ENCODE measurements at places on chromosomes 1 and 21.
A peak's percentile ranks its signal among the peaks of the same experiment; 100 is the strongest.

- no peaks in the 10 kb centered on the region for H3K4me1 ChIP-seq
- peaks cover 18% of the 10 kb centered on the region for H3K36me3 ChIP-seq
- no peak overlapping the region for H3K4me3 ChIP-seq
- no peak overlapping the region for H3K27ac ChIP-seq
Observed at GRCh38 chr1:116529199-116529631, 41.6 kb downstream of the CD58 start.

- no peak overlapping the region for H3K27ac ChIP-seq
- H3K4me3 ChIP-seq: no peak overlapping the region
- H3K36me3 ChIP-seq: peaks cover under 1% of the 10 kb centered on the region
- H3K27me3 ChIP-seq: no peaks in the 10 kb centered on the region
- no peak for DNase-seq
Observed at GRCh38 chr1:246689409-246690008, 34.7 kb upstream of the SCCPDH start.

DNA sequence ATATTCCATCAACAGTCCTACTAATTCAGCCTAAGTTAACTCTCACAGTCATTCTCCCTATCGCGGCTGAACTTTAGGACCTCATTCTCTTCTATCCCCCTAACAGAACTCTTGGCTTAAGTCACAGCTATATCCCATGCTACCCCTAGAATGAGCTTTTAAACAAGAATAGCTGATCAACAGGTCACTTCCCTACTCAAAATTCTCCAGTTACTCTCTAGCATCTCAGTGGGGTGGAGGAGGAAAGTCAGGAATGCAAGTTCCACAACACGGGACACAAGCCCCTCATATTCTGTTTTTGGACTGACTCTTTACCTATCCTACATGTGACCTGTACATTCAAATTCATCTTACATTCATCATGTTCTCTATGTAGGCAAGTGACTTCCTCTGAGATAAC, 21.0 kb downstream of the MRPL39 start:
- no peaks in the 10 kb centered on the region for H3K27me3 ChIP-seq
- no peak overlapping the region for H3K27ac ChIP-seq
- no peaks in the 10 kb centered on the region for H3K4me1 ChIP-seq
- no peak for DNase-seq
- no peak overlapping the region for H3K4me3 ChIP-seq

DNA sequence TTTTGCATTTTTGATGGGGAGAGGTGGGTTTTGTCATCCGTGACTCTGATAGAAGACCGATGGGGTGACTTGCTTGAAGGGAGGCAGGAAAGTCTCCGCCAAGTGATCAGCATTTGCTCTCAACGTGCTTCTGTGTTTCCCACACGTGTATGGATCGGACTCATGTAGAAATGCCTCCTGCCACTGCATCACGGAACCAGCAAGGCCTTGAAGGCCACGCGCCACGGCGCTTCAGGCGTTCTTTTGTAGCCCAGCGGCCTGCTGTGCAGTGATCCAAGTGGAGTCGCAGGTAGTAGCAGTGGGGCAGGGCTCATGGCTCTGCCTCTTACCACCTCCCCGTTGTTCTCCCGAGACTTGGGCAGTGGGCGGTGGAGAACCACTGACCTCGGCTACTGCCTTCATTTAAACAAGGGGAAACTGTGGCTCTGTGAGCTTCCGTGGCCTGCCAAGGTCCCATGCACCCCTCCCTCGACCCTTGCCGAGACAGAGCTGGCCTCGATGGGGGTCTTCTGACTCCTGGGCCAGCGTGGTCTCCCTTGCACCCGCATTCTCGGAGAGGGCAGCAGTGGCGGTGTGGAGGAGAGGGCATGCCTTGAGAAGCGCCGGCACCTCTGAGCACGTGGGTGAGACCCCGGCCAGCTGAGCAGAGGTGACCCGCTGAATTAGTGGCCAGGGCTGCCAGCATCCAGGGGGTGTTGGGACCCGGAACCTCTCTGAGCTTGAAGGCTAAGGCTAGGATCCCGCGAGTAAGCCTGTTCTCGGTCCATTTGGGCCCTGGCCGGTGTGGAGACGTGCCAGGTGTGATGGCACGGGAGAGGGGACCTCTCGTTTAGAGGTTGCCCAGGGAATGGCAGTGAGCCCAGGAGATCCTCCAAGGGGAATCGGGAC, 46.1 kb upstream of the ABCG1 start:
- no peaks in the 10 kb centered on the region for H3K36me3 ChIP-seq
- no peak overlapping the region for H3K4me3 ChIP-seq
- H3K27ac ChIP-seq: no peak overlapping the region
- no peaks in the 10 kb centered on the region for H3K4me1 ChIP-seq
- H3K27me3 ChIP-seq: no peaks in the 10 kb centered on the region

DNA sequence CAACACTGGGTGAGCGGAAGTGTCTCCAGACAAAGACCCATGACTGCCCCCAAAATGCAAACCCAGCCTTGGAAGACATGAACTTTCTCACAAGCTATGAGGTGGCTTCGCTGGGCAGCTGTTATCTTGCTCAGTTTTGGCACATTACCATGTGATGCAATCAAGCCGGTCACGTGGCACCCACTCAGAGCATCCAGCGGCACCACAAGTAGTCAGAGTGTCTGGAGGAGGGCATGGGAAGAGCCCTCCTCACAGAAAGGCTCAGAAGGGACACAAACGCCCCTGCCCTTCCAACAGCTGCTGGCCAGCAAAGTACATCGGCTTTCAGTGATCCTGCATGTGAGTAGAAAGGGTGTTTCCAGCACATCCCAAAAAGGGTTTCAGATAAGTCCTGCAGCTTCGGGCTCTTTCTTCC, 145.5 kb upstream of the IRF2BP2 start:
- H3K4me3 ChIP-seq: no peak overlapping the region
- H3K27me3 ChIP-seq: no peaks in the 10 kb centered on the region
- no peak overlapping the region for H3K27ac ChIP-seq
- H3K36me3 ChIP-seq: no peaks in the 10 kb centered on the region
- DNase-seq: no peak
- H3K4me1 ChIP-seq: peaks cover 35% of the 10 kb centered on the region

GRCh38 chr1:51982161-51982560, 8.3 kb downstream of the RAB3B start:
- H3K4me3 ChIP-seq: no peak overlapping the region
- H3K27me3 ChIP-seq: no peaks in the 10 kb centered on the region
- H3K4me1 ChIP-seq: peaks cover 7% of the 10 kb centered on the region
- DNase-seq: no peak

DNA sequence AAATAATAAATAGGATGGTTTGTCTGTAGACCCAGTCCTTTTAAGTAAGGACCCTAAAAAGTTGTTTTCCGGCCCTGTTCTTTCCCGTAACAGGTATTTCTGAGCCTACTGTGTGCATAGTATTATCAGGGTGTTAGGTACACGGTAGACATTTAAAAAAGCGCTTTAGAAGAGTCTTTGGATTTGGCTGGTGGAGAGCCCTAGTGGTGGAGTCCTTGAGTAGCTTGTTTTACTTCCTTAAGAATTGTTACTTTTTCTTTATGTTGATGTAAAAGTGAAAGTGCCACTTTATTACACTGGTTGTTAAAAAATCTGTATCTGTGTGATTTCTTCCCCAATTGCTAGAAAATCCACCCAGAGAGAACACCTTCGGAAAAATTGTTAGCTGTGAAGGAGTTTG, 36.8 kb downstream of the SMYD2 start:
- no peak overlapping the region for H3K4me3 ChIP-seq
- H3K27me3 ChIP-seq: no peaks in the 10 kb centered on the region
- peaks cover 24% of the 10 kb centered on the region for H3K36me3 ChIP-seq
- peaks cover 18% of the 10 kb centered on the region for H3K4me1 ChIP-seq

GRCh38 chr1:145979746-145980456, 15.4 kb downstream of the POLR3GL start:
- H3K27me3 ChIP-seq: no peaks in the 10 kb centered on the region
- DNase-seq: no peak
- no peak overlapping the region for H3K4me3 ChIP-seq
- H3K4me1 ChIP-seq: peaks cover 20% of the 10 kb centered on the region
- no peaks in the 10 kb centered on the region for H3K36me3 ChIP-seq

GRCh38 chr1:81008293-81008692, 792.4 kb upstream of the ADGRL2 start:
- H3K4me1 ChIP-seq: peaks cover 4% of the 10 kb centered on the region
- H3K4me3 ChIP-seq: no peak overlapping the region
- no peak overlapping the region for H3K27ac ChIP-seq

DNA sequence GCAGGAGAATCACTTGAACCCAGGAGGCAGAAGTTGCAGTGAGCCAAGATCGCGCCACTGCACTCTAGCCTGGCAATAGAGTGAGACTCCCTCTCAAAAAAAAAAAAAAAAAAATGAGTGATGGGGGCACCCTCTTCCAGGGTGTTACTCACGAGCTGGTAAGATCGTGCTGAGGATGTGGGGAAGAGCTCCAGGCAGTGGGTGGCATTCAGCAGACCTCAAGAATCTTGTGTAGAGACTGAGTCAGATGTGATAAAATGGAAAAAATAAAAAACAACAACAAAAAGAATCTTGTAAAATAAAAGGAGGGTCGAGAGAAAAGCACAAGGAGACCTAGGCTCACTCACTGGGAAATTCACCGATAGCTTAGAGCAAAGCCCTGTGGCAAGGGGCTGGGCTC, 38.5 kb downstream of the EPHA2 start:
- H3K4me1 ChIP-seq: peaks cover 32% of the 10 kb centered on the region
- H3K36me3 ChIP-seq: no peaks in the 10 kb centered on the region
- no peak for DNase-seq
- peaks cover 4% of the 10 kb centered on the region for H3K27me3 ChIP-seq
- no peak overlapping the region for H3K4me3 ChIP-seq
- H3K27ac ChIP-seq: peak overlapping the region; percentile 47

- no peaks in the 10 kb centered on the region for H3K27me3 ChIP-seq
- peaks cover 15% of the 10 kb centered on the region for H3K4me1 ChIP-seq
- peaks cover 4% of the 10 kb centered on the region for H3K36me3 ChIP-seq
- H3K27ac ChIP-seq: peak overlapping the region; percentile 44
- no peak for DNase-seq
Observed at GRCh38 chr1:60847855-60848582, 234.3 kb upstream of the NFIA start.

DNA sequence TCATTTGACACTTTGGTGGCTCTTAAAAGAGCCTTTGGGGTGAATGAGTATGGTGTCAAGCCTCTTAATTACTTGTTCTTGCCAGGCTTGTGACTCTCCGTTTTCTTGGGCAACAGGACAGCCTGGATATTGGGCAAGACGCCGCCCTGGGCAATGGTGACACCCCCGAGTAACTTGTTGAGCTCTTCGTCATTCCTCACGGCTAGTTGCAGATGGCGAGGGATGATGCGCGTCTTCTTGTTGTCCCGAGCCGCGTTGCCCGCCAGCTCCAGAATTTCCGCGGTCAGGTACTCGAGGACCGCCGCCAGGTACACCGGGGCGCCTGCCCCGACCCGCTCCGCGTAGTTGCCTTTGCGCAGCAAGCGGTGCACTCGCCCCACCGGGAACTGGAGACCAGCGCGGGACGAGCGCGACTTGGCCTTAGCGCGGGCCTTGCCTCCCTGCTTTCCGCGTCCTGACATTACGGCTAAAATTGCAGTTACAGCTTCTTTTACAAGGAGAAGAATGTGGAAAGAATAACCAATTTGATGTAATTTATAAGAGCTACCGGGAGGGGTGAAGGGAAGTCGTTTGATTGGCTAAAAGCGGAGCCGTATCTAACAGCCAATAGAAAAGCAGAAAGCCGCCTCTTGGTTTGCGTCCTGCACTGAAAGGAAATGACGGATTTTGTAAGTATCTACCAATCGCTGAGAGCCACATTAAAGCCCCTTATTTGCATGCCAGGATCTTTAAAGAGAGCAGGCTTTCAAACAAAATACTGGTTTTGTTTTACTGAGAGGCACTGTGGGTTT, 11.7 kb upstream of the BOLA1 start:
- H3K4me1 ChIP-seq: no peaks in the 10 kb centered on the region
- H3K4me3 ChIP-seq: no peak overlapping the region
- no peaks in the 10 kb centered on the region for H3K27me3 ChIP-seq
- H3K27ac ChIP-seq: no peak overlapping the region

DNA sequence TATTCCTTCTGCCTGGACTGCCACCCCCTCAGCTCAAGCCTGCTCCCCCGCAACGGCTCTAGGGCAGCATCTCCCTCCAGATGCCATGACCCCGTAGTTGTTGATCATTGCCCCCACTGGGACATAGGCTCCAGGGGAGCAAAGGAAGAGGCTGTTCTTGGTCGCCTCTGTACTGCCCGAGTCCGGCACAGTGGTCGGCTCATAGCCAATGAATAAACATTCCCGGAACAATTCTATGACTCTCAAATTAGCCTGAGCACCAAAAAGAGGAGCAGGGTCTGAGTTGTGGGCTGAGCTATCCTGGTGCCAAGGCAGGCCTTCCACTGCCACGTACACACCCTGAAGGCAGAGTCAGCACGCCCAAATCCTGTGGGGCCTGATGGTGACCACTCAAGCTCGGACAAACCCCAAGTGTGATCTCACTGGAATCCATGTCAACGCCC, 33.1 kb downstream of the CAPZB start:
- DNase-seq: no peak
- H3K27ac ChIP-seq: peak overlapping the region; percentile 64
- peaks cover 4% of the 10 kb centered on the region for H3K36me3 ChIP-seq
- no peak overlapping the region for H3K4me3 ChIP-seq

- DNase-seq: no peak
- H3K27me3 ChIP-seq: peaks cover 5% of the 10 kb centered on the region
- no peak overlapping the region for H3K4me3 ChIP-seq
Observed at GRCh38 chr1:36609241-36610027, 126.7 kb upstream of the CSF3R start.

DNA sequence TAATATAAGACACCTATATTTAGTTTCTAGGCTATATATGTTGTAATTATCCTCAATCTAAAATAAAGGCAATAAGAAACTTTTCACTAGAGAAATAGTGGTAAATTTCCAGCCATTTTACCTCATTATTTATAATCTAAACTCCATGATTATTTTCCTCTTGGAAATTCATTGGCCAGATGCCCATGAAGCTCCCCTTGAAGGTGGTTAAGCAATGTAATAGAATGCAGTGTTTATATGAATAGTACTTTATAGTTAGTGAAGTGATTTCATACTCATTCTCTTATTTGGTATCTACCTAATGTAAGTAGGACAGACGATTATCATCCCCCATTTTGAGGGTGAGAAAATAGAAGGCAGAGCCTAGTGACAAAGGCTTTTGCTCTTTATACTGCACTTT, 26.5 kb downstream of the NFYC start:
- no peak overlapping the region for H3K4me3 ChIP-seq
- DNase-seq: no peak
- peak overlapping the region; percentile 34 for H3K27ac ChIP-seq
- H3K4me1 ChIP-seq: peaks cover 36% of the 10 kb centered on the region

GRCh38 chr1:79976287-79976686, 969.8 kb upstream of the ADGRL4 start:
- H3K4me3 ChIP-seq: no peak overlapping the region
- DNase-seq: no peak
- no peaks in the 10 kb centered on the region for H3K4me1 ChIP-seq
- no peaks in the 10 kb centered on the region for H3K36me3 ChIP-seq
- H3K27ac ChIP-seq: no peak overlapping the region

DNA sequence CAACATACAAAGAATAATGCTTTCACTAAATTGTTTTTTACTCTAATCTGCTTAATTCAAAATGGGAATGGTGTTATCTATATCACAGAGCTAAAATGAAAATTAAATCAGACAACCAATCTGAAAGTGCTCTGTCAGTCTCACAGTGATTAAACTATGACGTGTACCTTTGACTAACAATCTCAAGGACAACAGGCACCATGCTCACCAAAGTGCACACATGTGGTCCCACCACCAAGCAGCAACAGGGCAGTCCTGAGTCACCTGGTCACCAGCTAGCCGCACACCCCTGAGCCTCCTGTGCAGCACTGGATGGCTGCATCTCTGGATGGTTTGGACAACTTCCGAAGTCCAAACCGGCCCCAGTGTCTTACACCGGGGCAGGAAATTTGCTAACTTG, 54.5 kb upstream of the NADK start:
- no peaks in the 10 kb centered on the region for H3K27me3 ChIP-seq
- H3K4me1 ChIP-seq: peaks cover 10% of the 10 kb centered on the region
- peaks cover 24% of the 10 kb centered on the region for H3K36me3 ChIP-seq
- H3K27ac ChIP-seq: peak overlapping the region; percentile 46
- H3K4me3 ChIP-seq: no peak overlapping the region

GRCh38 chr21:17631195-17631594, 18.5 kb upstream of the BTG3 start:
- no peaks in the 10 kb centered on the region for H3K36me3 ChIP-seq
- no peak for DNase-seq
- no peak overlapping the region for H3K4me3 ChIP-seq
